Femur (tissue), 1 donor: ENCODE measurements at places on chromosomes 2 and 18.

GRCh38 chr2:71423817-71424420, 29.4 kb upstream of the DYSF start:
- DNase-seq = peak; percentile 27

- no peak for DNase-seq
Observed at GRCh38 chr18:25531207-25531606, 179.2 kb upstream of the ZNF521 start.

DNA sequence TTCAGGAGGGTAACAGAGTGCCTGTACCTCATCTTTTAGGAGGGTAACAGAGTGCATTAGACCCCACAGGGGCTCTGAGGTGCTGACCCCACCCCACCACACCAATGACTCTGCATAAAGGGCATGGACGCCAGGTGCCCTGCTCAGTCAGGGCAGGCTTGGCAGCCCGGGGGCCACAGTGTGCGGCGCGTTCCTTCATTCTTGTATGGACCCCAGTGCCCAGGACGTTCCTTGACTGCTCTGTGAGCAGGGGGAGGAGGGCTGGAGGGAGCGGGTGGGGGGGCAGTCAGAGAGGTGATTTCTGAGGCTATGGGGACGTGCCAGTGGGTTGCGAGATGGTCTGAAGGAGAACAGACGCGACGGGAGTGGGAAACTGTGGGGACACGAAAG, 168.7 kb upstream of the NCK2 start:
- DNase-seq = no peak

GRCh38 chr2:43376523-43377198, 150.3 kb upstream of the ZFP36L2 start:
- DNase-seq = no peak

DNA sequence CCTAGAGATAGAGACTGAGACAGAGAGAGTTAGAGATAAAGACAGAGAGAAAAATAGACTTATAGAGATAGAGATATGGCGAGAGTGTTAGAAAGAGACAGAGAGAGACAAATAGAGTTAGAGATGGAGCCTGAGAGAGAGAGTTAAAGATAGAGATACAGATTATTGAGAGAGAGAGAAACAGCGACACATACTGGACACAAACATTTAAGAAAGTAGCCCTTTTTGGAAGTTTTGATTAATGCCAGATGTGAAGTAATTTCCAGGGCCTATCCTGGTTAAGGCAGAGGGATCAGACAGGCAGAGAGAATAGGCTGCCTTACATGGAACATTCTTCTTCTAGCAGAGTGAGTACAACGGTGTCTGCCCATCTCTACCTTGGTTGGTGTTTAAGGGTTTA, 311.6 kb upstream of the CDH7 start:
- no peak for DNase-seq

DNA sequence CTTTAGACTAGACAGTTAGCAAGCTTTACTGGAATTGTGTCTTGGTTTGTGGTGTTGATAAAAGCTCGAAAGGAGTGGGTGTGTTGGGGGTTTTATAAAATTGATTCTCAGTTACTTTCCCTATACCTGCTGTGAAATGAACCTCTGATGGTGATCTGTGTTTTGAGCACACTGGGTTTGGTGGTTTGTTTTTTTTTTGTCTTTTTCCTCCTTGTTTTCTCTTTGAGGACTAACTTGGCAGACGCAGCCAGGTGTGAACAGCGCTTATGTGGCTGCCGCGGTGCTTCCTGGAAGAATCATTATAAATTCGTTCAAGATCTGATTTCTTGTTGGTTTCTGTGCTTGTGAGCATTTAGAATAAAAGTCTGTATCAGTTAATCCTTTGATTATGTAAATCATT, 28.5 kb downstream of the GRHL1 start:
- DNase-seq = no peak

- no peak for DNase-seq
Observed at GRCh38 chr2:218547978-218548377, 20.2 kb downstream of the USP37 start.
